Posterior cingulate gyrus (tissue), 11 donors: ENCODE measurements at places on chromosomes 7 and 10.
A peak's percentile ranks its signal among the peaks of the same experiment; 100 is the strongest.

- no peak for DNase-seq
Measured at GRCh38 chr10:119630300-119630699, 20.9 kb upstream of the BAG3 start.

GRCh38 chr10:118569241-118569881 lies 26.1 kb downstream of the PRLHR start:
- peak; percentile 75 for DNase-seq

GRCh38 chr7:75817116-75817515 lies 3.5 kb upstream of the CCL24 start:
- no peak for DNase-seq

GRCh38 chr10:102644646-102645387 lies 538 bp downstream of the TRIM8 start:
- peak; percentile 97 for DNase-seq

DNA sequence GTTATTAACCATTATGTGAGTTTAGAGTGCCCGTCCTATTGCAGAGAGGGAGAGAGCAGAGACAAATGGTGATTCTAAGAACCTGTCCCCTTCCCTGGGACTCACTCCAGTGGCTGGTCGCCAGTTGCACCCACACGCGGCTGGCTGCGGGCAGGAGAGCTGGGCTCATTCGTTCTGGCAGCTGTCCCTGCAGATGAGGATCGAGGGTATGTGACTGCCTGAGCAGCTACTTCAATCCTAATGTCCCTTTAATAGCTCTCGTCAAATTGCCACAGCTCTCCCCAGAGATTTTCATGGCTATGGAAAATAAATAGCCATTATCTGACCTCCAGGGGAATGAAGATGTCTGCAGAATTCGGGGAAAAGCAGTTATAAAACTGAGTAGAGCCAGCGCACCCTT lies 41.6 kb downstream of the RBM28 start:
- DNase-seq = peak; percentile 86

- no peak for DNase-seq
Measured at GRCh38 chr10:21746118-21746517, 212.1 kb downstream of the MLLT10 start.

DNA sequence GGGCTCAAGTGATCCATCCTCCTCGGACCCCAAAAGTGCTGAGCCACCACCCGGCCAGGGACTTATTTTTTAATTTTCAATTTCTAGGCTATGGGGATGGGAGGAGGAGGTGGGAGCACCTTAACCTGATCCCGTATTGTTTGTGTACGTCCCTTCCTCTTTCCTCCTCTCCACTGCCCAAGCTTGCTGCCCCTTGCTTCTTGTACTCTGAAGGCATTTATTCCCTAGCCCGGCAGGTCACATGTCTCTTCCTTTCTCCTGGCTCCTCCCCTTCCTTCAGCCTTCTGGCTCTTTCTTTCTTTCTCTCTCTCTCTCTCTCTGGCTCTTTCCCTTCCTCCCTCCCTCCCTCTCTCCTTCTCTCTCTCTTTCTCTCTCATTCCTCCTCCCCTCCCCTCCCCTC lies 56.0 kb downstream of the COL26A1 start:
- no peak for DNase-seq

DNA sequence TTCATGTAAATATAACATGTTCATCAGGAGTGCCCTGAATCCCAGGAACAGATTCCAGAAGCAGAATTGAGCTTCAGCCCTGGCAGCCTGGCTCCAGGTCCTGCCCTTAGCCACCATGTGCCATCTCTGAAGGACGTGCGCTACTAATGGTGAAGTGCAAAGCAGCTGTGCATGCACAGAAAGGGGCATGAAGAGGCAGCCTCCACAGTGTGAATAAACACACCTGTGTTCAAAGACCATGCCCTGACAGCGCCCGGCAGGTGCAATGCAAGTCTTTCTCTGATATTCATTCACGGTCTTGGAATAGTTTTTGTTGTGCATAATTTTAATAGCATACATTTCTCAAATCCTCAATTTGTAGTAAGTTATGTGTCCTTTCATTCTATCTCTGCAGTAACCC lies 250.4 kb upstream of the TCERG1L start:
- DNase-seq = no peak

DNA sequence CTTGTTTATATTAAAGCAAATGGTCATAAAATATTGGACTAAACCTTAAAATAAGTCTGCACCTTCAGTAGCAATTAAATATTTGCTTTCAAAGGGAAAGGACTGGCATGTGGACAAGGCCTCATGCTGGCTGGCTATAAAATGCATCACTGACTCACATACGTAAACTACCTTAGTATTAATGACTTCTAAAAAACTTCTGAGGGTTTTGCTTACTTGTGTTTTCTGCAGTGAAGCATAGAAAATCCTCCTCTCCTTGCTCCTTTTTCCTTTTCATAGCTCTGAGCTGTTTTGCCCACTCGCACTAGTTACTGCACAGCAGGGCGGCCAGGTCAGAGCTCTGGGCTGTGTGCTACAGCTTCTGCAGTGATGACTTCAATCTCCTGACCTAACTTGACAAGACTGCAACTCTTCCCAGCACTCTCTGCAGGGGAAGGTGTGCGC lies 82.3 kb downstream of the CUL2 start:
- no peak for DNase-seq

DNA sequence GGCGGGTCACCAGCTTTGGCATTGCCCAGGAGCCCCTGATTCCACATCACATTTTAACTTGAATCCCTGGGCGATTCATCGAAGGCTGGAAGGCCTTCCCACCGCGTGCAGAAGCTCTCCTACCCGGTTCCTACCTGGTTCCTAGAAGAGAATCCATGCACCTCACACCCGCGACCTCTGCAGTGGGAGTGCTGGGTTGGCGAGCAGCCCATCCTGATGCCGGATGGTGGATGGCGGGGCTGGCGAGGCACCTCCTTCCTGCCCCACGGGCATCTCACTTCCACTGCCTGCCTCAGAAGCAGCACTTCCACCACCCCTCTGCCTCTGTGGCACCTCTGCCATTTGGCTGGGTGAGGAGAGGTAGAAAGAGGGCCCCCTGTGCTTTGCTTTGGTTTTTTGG lies 32.0 kb downstream of the NUB1 start:
- DNase-seq = no peak

GRCh38 chr10:100618632-100619255 lies 83.0 kb downstream of the HIF1AN start:
- DNase-seq = no peak

- DNase-seq = no peak
Measured at GRCh38 chr7:28052933-28053332, 127.7 kb downstream of the JAZF1 start.

GRCh38 chr10:122707535-122707934 lies 7.9 kb upstream of the C10orf120 start:
- DNase-seq = no peak

DNA sequence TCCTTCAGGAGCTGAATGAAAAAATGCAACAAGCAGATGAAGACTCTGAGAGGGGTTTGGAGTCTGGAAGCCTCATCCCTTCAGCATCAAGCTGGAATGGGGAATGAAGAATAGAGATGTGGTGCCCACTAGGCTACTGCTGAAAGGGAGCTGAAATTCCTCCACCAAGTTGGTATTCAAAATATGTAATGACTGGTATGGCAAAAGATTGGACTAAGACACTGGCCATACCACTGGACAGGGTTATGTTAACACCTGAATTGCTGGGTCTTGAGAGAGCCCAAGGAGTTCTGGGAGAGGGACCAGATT lies 5.4 kb downstream of the IFIT2 start:
- no peak for DNase-seq

- DNase-seq = peak; percentile 94
Measured at GRCh38 chr10:101569622-101570427, 18.2 kb downstream of the POLL start.

DNA sequence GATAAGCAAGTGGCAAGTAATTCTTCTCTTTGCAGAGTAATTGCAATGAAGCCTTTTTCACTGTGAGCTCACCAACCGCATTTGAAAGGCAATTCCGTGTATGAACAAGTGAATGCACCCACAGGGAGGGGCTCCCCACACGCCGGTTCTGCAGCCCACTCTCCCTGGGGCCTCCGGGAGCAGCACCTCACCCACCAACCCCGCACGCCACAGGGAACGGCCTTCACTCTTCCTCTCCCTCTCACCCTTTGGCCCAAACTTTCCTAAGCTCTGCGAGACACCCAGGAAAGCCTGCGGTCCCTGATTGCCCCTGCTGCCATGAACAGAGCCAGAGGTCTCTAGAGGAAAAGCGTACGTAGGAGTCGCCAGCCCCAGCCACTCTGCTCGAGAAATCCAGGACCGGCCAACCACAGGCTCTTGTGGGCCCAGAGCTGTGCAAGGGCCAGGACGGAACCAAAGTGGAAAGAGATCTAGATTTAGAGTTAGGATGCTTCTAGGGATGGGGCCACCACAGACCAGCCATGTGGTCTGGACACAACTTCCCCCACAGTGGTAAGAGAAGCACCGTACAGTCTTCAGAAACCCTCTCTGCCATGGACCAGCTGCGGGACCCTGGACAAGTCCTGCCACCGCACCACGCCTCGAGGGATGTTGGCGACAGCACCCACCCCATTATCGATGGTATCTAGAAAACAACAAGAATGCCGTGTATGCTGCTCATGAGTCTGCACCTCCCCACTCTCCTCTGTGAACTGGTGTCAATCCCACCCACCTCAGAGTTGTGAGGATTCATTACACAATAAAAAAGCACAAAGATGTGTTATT lies 3.6 kb downstream of the WDR86 start:
- peak; percentile 28 for DNase-seq

DNA sequence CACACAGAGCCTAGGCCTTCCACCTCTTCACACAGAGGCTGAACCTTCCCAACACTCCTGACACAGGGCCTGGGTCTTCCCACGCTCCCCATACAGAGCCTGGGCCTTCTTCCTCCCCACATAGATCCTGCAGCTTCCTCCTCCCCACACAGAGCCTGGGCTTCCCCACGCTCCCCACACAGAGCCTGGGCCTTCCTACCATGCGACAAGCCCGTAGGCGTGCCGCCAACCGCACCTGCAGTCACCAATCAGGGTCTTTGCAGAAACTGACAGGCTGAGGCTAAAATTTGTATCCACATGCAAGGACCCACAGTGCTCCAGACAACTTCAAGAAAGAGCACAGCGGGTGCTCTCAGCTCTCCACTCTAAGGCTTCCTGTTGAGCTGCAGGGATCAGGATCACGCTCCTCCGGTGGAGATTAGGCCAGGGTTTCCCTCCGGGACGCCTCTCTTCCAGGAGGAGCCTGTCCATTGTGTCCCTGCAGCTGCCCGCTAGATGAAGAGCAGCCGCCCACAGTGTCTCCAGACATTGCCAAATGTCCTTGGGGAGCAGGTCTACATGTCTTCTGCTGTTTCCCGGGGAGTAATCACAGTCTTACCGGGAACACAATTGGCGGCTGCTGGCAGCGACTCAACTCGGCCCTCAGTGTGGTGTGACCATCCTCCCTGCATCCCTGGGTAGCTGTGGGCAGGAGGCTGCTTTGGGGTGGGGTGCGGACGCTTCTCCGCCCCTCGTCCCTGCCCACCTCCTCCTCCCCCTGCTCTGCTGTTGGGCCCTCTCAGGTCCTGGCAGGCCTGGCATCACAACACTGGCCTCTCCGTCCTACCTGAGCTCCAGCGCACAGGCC lies 9.7 kb downstream of the CFAP46 start:
- DNase-seq = no peak

DNA sequence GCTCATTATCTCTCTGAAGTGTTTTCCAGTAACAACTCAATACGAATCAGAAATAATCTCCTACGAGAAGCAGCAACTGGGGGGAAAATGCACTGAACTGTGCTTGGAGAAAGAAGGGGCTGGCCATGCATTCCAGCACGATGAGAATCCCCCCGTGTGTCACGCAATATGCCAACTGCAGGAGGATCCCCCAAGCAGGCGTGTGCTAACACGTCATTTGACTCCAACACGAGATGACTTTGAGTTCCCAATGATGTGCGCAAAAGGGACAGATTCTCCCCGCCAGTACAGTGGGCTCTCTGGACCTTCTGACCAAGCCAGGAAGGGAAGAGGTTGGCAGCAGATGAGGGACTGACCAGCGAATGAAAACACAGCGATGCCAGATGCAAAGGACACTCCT lies 105.5 kb downstream of the KCNMA1 start:
- DNase-seq = no peak

DNA sequence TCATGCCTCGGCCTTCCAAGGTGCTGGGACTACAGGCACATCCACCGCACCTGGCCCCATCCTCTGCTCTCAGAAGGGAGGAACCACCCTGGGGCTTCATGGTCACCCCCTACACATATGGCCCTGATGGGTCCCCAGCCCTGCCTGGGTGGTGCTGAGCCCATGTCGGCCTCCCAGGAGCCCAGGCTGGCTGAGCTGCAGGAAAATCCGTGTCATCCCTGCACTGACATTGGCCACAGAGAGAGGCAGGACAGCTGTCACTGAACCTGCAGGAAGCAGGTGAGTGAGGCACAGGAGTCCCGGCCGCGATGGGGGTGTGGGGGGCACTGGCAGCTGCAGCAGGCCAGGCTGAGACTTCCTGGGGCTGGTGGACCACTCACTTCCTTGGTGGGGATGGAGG lies 8.0 kb downstream of the GRIFIN start:
- no peak for DNase-seq

GRCh38 chr7:86747698-86748097 lies 104.0 kb downstream of the GRM3 start:
- DNase-seq = no peak

DNA sequence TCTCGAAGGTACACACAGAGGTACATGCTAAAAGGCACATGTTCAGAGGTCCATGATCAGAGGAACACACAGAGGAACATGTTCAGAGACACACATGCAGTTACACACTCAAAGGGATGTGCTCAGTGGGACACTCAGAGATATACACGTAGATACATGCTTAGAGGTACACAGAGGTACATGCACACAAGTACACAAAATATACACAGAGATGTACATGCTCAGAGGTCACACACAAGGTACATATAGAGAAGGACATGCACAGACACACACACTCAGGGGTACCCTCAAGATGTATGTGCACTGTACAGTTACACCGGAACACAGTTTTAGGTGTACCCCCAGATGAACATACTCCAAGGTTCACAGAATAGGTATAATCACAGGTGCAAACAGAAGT lies 18.8 kb downstream of the NPC1L1 start:
- no peak for DNase-seq

GRCh38 chr7:31782411-31782991 lies 95.5 kb downstream of the PPP1R17 start:
- DNase-seq = no peak

GRCh38 chr7:31070991-31071644 lies 19.0 kb downstream of the ADCYAP1R1 start:
- DNase-seq = no peak

- DNase-seq = no peak
Measured at GRCh38 chr10:9390516-9390915, 1336.0 kb downstream of the GATA3 start.
